Stimulated activated memory B cell treated with anti-CD40 and anti-IgM and Interleukin-4, amounts not matched to agents 10 μg/mL and 1 μg/mL and 100 μg/mL, for 72 hours (primary cell): ENCODE measurements at places on chromosomes 12 and 14.

DNA sequence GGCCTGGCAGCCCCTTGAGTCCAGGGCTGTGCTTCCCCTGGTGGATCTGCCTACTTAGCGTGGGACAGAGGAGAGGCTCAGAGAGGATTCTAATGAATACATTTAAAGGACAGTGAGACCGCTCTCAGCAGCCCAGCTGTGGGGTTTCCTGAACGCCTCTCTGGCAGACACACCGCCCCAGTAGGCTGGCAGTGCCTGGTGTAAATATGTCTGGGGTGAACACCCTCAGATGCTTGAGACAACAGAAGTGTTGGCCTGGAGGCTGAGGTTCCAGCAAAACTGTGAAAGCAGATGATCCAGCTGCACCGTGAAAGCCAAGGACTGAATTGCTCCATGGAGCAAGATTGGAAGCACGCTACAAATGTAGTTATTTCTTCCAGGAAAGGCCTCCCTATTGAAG lies 55.1 kb downstream of the LRRC74A start:
- no peak for ATAC-seq

GRCh38 chr12:112191840-112192321 lies 66.5 kb downstream of the TRAFD1 start:
- no peak for ATAC-seq

DNA sequence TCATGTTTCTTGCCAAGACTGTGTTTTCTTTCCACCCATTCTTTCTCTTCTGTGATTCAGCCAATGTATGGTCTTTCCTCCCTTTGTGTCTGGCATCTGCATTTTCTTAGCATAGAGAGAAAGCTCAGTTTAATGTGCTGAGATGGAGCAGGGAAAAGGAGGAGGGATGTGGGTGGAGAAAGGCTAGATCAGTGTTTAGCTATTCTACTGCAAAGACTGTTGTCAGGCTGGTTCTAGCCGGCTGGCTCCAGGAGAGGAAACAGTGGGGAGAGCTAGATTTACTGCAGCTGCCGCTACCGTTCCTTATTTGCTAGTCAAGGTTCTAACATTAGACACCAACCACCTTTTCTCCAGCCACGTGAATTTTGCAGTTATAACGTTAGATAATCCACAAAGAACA lies 5.2 kb upstream of the RIMKLB start:
- ATAC-seq, result no peak

DNA sequence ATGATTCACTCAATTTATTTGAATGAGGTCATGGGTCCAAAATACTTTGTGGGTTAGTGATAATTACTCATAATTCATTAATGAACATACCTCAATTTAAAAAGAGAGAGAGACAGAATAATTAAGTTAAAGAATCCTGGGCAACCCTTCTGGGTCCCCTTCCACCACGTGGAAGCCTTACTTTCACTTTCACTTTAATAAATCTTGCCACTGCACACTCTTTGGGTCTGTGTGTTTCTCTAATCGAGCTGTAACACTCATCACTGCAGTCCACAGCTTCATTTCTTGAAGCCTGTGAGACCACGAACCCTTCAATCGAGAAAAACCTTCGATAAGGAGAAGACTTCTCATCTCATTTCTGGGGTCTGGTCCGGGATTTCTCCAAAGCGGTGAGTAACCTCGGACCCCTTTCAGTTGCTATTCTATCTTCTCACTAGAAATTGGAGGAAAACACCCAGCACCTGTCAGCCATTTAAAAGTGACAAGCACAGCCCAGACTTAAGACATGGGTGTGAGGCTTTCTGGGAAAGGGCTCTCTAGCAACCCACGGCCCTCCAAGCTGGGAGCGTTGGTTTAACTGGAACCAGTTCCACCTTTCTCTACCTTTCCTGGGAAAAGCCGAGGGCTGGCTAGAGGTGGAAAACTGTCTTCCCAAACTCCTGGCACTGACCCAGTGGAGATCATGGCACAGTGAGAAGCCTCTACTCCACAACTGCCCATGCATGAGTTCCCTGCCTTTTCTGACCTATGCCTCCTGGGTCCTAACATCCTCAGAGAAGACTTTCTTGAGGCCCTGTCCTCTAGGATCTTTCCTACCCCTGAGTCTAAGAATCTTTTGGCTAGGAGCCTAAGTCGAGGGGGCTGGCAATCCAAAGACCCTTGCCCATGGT lies 148.8 kb upstream of the ATF7IP start:
- ATAC-seq, result peak; percentile 66

- ATAC-seq, result no peak
These were observed 389.9 kb upstream of the GARIN6 start for GRCh38 chr12:99257672-99258071.
